Activated CD8-positive, alpha-beta memory T cell treated with anti-CD3 and anti-CD28 coated beads, Interleukin-2, amount 50 U/mL, for 4 hours (primary cell): ENCODE measurements at places on chromosomes 5 and 9.

- DNase-seq = no peak
These were observed 21.4 kb downstream of the PLAA start for GRCh38 chr9:26925609-26926008.

- no peak for DNase-seq
These were observed 57.9 kb downstream of the TGFBR1 start for GRCh38 chr9:99162759-99163364.

- DNase-seq = no peak
These were observed 56.0 kb downstream of the EXD3 start for GRCh38 chr9:137366891-137367381.

DNA sequence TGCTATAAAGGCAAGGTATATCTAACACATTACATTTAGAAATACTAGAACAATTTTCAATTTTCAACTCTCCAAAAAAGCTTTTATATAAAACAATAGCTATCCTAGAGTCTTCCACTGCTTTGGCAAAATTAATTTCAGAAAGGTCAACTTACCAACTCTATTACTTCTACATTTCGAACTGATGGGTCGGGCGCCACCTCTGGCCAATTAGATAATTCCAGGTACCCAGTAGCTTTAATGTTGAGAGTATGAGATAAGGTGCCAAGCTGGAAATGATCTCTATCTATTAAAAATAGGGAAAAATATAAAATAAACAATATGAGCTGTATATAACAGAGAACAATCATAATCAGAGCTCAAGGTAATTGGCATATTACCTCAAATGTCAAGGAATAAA is 166.6 kb downstream of the AP3B1 start:
- no peak for DNase-seq

- no peak for DNase-seq
These were observed 5.9 kb downstream of the HDHD3 start for GRCh38 chr9:113370806-113371325.
